ENCODE measurements at places on chromosomes 4 and X.

GRCh38 chr4:125315576-125316400, 1.0 kb downstream of the FAT4 start:
- DNase-seq, result no peak

DNA sequence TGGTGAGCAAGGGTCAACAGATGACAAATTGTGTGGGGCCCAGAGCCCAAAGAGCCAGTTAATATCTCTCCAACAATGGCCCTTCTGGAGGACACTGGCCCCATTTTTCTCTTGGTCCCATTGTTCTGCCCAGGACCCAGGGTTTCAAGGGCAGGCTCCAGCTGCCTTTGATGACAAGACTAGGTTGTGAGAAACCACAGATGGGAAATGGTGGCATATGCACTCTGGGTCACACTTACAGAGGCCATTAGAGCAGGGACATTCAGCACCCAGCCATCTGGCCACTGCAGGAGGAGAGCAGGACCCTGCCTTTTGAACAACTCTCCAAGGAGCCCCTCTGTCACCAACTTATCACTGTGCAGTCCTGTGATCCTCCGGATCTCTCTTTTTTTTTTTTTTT, 49.7 kb upstream of the KIAA1210 start:
- DNase-seq, result no peak

DNA sequence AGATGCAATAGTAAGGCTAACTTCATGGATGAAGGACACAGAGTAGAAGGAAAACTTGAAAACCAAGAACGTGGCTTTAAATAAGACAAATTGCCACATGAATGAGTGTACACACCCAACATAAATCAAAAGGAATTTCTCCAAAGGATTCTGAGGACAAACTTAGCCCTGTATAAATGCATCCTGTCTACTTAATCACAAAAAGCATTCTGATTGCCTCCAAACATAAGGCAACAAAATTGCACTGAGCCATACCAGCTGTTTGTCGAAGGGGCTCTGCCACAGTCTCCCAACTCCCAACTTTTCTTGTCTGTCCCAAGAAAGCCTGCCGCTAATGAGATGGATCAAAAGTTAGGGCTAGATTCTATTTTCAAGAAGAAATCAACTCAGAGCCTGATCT, 194.3 kb downstream of the SOWAHB start:
- DNase-seq, result peak; percentile 18

DNA sequence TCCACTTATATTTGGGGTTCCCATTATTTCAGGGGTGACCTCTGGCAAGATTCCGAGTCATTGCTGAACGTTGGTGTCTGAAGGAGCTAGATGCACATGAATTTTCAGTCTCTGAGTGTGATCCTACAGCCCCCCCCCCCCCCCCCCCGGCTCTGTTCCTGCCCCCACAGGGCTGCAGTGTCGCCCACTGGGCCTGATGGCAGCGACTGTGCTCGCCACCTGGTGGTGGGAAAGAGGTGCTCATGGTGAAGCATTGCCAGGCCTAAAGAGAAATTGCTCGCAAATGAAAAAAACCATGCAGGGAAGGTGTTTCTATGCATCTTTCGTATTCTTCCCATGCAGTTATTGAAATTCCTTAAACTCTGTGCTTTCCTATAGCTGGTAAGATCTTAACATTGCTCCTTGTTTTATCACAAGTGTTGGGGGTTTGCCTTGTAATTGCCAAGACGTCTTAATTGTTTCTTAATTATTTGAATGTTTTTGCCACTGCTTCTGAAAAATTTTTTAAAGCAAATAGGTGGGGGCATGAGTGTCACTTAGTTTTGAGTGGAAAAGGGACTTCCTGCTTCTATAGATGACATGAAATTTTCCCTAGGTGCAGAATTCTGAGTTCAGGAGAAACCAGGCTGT, 63.2 kb downstream of the CLDN22 start:
- DNase-seq, result peak; percentile 21

DNA sequence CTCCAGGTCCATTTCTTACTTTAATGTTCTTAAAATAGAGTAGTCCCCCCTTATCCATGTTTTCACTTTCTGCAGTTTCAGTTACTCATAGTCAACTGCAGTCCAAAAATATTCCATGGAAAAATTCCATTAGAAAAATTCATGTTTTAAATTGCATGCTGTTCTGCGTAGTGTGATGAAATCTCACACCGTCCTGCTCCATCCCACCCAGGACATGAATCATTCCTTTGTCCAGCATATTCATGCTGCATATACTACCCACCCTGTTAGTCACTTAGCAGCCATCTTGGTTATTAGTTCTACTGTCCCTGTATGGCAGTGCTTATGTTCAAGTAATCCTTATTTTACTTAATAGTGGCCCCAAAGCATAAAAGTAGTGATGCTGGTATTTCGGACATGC, 5.4 kb upstream of the PDLIM5 start:
- DNase-seq, result no peak

GRCh38 chr4:153036931-153037482, 100.9 kb downstream of the FHDC1 start:
- no peak for DNase-seq

DNA sequence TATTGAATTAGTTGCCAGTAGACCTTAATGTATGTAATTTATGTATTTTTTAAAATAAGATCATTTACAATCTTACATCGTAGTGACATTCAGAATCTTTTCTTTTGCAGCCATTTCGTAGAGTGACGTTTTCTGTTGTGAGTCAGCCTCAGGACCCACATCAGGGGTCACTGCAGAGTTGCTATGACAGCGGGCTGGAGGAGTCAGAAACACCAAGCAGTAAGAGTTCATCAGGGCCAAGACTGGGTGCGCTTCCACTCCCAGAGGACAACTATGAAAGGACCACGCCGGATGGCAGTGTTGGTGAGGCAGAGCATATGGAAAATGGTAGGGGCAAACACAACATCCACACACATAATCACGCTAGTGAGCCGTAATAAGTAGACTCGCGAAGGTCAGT, 199.9 kb downstream of the PCDH7 start:
- no peak for DNase-seq

DNA sequence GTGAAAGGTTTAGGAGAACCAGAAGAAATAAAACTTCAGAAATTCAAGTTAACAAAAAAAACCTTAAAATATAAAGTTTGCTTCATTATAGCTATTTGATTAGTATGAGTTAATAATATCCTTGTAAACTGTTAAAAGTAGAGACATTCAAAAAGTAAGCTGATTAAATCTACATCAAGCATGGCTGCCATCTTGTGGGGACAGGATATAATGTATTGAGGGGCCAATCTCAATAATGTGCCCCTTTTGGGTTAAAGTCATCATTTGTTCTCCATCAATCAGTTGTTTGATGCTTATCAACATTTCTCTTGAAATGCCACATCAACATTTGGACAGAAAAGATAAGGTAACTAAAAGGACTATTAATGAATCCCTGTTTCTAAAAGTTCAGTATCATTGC, 4.6 kb upstream of the GRID2 start:
- DNase-seq, result no peak

- DNase-seq, result no peak
Measured at GRCh38 chr4:13985837-13986236, 358.3 kb upstream of the BOD1L1 start.

- no peak for DNase-seq
Measured at GRCh38 chrX:9628779-9629493, 136.7 kb downstream of the GPR143 start.

DNA sequence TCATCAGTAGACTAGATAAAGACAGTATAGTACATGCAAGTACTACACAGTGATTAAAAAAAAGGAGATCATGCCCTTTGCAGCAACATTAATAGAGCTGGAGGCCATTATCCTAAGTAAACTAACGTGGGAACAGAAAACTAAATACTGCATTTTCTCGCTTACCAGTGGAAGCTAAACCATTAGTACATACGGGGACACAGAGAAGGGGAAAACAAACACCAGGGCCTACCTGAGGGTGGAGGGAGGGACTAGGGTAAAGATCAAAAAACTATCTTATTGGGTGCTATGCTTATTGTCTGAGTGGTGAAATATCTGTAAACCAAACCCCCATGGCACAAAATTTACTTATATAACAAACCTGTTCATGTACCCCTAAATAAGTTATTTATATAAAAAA, 836.9 kb downstream of the SH3BGRL start:
- no peak for DNase-seq

GRCh38 chr4:163665521-163666331, 171.2 kb downstream of the TMA16 start:
- no peak for DNase-seq
